LoVo (cell line): ENCODE measurements at places on chromosomes 16 and 17.

DNA sequence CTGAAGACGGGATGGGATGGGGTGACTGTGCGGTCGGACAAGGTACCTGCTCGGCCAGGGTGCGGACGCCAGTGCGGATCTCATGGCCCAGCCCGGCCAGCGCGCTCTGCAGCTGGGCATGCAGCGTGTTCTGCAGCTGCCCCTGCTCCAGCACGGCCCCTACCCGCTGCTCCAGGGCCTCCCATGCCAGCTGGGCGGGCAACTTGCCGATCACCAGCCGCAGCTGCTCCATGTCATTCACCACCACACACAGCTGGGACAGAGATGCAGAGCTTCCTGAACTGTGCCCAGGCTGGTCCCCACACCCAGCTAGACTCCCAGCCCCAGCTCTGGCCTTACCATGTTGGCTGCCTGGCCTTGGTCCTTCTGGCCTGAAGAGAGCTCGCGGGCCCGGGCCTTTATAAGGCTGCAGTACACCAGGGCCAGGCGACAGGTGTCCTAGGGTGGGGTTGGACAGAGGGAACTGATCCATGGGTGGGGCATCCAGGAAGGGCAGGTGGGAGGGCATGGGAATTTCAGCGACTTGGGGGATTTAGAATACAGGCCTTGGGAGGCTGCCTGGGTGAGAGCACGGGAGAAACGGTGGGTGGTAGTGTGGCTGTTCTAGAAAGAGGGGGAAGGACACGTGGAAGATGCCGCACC lies 9.8 kb downstream of the UNC13D start:
- DNase-seq, result no peak

GRCh38 chr16:66028510-66029216 lies 337.8 kb upstream of the CDH5 start:
- no peak for DNase-seq

DNA sequence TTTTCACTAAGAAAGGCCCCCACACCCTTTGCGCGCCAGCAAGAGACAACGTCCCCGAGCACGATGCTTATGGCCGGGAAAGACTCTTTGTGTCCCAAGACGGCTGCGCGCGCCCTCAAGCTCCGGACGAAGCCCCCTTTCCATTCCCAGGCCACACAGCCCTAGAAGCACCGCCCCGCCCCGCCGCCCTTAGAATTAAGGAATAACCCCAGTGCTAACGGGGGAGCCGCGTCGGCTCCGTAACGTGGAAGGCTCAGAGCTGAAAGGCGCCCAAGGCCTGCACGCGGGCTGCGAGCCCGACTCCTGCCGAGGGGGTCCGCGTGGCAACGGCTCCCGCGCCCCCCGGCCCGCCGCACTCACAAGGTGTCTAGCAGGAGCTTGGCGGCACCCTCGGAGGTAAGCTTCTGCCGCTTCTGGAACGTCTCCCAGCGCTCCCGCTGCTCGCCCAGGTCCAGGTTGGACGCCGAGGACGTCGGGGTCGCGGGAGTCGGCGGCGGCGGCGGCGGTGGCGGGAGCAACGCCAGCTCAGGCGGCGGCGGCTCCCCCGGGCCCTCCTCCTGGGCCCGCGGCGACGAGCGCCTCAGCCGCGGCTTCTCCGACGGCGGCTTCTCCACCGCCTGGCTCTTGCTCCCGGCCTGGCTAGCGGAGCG lies 477 bp downstream of the CENPV start:
- DNase-seq, result no peak

DNA sequence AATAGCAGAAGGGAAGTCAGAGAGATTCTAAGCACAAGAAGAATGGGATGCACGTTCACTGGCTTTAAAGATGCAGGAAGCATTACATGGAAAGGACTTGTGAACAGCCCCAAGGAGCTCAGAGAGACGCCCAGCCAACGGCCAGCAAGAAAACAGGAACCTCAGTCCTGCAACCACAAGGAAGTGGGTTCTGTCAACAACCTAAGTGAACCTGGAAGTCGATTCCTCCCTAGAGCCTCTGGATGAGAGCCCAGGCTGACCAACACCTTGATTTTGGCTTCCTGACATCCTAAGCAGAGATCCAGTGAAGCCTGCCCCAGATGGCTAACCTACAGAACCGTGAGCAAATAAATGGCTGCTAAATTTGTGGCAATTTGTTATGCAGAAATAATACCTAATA lies 24.5 kb downstream of the GPR142 start:
- DNase-seq, result no peak

DNA sequence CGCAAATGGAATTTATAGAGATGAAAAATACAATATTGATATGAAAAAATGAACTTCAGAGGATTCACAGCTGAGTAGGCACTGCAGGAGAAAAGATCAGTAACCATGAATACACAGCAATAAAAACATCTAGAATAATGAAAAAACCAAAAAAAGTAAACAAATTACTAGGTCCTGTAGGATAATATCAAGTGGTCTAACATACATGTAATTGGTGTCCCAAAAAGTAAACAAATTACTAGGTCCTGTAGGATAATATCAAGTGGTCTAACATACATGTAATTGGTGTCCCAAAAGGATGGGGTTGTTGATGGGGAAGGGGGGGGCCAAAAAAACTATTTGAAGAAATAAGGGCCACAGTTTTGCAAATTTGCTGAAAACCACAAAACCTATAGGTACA lies 43.4 kb downstream of the ZNF18 start:
- no peak for DNase-seq

GRCh38 chr17:21508211-21508610 lies 132.1 kb downstream of the KCNJ12 start:
- DNase-seq, result no peak

DNA sequence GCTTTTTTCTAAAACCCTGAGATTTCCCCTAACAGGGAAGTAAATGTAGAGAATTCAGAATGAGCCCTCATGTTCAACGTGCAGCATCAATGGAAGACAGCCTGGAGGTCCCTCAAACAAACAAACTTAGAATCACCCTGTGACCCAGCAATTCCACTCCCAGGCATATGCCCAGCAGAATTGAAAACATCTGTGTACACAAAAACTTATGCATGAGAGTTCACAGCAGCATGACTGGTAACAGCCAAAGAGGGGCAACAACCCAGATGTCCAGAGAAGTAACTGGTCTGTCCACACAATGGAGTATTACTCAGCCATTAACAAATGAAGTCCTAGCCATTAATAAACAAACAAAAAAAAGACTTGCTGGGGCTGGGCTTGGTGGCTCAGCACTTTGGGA lies 252.7 kb downstream of the PARN start:
- DNase-seq, result no peak

DNA sequence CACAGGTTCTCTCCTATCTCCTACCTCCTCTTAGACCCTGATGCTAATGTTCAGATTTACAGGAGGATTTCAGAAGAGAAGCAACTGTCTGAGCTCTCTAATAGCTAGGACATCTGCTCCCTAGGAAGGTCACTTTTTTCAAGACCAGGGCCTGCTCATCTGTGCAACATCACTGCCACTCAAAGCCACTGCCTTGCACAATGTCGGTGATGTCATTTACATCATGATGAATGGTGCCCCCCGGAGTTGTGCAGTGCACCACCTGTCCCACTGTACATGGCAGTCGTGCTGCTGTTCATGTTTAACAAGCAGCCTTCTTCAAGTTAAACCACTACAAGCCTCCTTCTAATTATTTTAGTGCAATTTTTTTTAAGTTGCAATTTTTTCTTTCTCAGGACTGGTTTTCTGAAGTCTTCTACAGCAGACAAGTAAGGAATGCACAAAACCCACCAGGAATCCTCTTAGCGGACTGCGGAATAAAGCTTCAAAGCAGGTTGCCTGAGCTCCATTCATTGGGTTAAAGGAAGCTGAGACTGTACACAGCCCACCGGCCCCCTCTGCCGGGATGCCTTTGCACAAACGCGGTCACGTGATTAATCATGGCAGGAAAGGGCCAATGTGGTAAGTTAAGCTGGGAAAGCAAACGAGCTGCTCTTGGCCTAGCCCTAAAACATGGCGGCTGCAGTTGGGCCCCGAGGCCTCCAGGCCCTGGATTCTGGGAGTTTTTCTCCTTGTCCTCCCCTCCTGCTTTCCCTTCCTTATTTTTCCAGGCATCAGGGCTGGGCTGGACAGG lies 74.1 kb downstream of the MYH11 start:
- DNase-seq, result no peak

DNA sequence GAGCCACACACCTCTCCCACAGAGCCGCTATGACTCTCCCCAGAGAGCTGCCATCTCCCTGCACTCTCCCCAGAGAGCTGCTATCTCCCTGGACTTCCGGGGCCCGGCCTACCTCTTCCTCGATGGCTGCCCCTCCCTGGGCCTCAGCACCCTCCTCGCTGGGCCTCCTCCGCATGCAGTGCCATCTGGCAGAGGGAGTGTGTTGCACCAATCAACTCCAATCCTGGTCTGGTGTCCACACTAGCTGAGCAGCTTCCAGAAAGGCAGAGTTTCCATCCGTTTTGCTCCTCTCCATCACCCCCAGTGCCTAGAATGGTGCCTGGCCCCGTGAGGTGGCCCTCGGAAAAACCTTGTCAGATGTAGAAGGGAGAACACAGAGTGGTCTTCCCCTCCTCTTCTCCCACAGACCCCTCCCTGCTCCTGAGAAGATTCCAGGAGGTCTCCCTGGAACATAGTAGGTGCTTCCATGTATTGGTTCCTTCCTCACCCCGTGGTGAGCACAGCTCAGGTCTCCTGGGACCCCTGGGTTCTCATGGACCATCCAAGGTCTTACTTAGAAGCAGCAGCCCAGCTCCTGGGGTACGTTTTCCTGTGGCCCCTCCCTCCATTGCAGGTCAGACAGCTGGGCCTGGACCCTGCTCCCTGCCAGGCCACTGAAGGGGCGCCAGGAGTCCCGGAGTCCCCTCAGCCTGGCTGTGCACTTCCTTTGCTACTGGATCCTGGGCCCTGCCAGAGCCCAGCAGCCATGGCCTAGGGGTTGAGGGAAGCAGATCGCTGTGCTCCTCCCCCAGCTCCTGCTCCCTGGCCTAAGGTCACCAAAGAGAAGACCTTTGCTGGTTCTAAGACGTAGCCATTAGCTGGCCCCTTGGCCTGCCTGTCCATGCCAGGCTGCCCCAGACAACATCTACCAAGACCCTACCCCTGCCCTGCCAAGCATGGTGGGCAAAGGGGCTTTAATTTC lies 233.8 kb upstream of the GSE1 start:
- no peak for DNase-seq

DNA sequence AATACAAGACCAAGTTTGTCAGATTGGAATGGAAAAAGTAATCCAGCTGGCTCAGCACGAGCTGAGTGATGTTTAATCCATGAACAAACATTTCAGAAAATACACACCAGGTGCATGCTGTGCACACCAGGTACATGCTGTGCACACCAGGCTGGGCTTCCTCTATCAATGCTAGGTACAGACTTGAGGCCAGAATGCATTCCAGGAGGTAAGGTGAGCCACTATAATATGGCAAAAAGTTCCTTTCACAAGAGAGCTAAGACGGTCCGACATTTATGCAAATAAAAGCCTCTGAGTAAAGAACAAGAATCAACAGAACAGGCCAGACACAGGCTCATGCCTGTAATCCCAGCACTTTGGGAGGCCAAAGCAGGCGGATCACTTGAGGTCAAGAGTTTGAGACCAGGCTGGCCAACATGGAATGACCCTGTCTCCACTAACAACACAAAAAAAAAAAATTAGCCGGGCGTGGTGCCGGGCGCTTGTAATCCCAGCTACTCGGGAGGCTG lies 128.2 kb downstream of the ZNF778 start:
- DNase-seq, result no peak

GRCh38 chr17:40319651-40320540 lies 10.9 kb downstream of the RARA start:
- DNase-seq, result no peak

DNA sequence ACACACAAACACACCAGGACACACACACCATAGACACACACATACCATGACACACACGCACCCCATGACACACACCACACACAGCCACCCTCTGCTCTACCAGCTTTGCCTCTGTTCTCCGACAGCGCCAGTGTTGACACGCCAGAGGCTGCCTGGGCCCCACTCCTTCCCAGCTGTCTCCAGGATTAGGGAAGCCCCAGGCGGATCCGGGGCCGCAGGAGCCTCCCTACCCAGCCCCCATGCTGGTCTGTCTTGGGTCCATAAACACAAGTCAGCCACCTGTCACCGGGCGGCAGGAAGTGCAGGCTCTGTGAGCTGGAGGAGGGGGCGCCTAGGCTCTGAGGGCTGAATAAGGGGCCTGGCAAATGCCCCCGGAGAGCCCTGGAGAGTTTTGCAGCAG lies 10.5 kb downstream of the TBC1D16 start:
- no peak for DNase-seq

GRCh38 chr17:63275318-63275970 lies 170.7 kb downstream of the CYB561 start:
- peak; percentile 93 for DNase-seq

- no peak for DNase-seq
Measured at GRCh38 chr17:60107526-60108257, 29.0 kb upstream of the HEATR6 start.

GRCh38 chr17:47188876-47189731 lies at the start of gene CDC27:
TSS of gene CDC27 (minus strand) at chr17:47189295. CDS start at chr17:47189172, 123 bp downstream.
- DNase-seq, result peak; percentile 99

DNA sequence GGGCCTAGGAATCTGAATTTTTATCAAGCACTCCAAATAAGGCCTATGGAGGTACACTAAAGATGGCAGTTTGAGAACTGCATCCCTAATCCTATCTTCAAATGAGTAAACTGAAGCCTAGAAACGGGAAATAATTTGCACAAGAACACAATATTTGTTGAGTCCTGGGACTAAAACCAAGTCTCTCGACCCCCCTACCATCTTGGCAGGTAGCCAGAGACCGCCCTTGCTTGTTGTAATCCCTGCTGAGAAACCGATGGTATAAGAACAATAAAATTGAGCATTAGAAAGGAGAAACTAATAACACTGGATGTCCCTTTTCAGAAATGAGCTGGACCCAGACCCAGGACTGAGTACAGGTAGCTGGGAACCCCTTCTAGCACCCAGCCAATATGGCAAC lies 24.4 kb downstream of the ADAMTS18 start:
- DNase-seq, result no peak

DNA sequence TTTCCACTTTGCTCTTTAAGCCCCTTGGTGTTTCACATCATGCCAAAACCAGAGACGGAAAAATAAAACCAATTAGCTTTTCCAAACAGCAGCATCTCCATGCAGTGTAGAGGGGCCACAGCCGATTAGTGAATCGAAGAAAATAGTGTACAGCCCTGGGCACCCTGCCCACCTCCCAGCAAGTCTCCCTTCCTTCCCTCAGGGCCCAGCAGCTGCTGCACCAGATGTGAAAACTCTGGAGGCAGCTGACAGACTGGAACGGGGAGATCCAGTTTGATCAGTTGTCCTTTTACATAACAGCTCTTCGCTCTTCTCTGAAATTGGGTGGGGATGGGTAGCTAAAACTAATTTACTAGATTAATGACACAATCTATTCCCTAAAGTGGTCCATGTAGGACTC lies 19.3 kb downstream of the TMEM11 start:
- DNase-seq, result no peak

GRCh38 chr16:82185012-82185411 lies 15.0 kb upstream of the MPHOSPH6 start:
- no peak for DNase-seq
